Activated CD8-positive, alpha-beta memory T cell treated with anti-CD3 and anti-CD28 coated beads for 1 hour (primary cell): ENCODE measurements at places on chromosomes 7 and 10.

DNA sequence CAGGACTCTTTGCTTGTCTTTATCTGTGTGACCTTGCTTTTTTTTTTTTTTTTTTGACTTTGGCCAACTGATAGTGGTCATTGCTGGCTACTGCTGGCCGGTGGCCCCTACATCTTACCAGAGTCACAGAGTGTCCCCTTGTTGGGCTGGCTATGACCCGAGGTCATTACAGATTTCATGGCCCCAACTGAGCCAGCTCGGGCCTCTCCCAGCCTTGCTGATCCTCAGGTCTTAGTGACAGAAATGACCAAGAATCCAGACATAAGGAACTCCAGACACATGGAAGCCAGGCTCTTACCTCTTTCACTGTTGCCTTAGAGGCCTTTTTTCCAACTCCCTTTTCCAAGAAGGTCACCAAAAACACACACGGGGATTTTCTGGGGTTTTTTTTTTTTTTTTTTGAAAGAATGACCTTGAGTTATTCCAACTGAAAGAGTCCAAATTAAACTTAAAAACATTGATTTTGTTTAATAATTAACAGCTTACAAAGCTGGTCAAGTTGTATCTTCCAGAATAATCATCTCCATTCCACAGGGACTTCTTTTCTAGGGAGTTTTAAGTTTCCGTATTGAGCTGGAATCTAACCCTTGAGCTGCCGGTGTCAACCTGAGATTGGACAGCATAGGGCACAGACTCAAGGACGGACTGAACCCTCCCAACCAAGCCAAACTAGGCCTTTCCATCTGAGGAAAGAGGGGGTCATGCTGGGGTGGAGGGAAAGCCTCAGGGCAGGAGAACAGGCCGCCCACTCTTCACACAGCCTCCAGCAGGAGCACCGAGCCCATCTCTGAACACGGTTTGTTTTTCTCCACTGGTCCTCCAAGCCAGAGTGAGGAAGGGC, 43.8 kb downstream of the PIK3AP1 start:
- no peak for DNase-seq

GRCh38 chr7:121872831-121873288, at the start of gene PTPRZ1:
PTPRZ1 (plus strand) TSS chr7:121873161; CDS start chr7:121873500, 339 bp downstream.
- no peak for DNase-seq

- no peak for DNase-seq
Observed at GRCh38 chr7:154869436-154869835, 133.5 kb downstream of the PAXIP1 start.

GRCh38 chr10:30383356-30383755, 34.3 kb upstream of the MTPAP start:
- DNase-seq = no peak

- no peak for DNase-seq
Observed at GRCh38 chr7:115631782-115632181, 398.8 kb downstream of the TFEC start.

- DNase-seq = no peak
Observed at GRCh38 chr7:13724977-13725566, 264.4 kb downstream of the ETV1 start.

GRCh38 chr10:104329735-104330134, 8.5 kb downstream of the ITPRIP start:
- no peak for DNase-seq

DNA sequence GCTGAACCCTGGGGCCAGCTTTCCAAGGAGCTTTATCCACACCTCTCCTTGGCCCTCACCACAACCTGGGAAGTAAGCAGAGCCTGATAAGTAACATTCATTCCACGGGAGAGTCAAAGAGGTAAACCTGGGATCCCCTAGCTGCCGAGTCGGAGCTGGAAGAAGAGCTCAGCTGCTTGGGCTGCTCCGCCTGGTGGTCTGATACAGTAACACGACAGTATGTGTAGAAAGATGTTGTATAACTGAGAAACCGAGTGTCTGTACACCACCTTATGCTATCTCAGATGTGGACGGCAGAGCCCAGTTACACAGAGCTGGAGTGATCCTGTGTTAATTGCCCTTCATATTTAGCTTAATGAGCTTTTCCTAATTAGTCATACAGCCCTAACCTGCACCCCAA, 151.3 kb upstream of the KMT2E start:
- DNase-seq = no peak

DNA sequence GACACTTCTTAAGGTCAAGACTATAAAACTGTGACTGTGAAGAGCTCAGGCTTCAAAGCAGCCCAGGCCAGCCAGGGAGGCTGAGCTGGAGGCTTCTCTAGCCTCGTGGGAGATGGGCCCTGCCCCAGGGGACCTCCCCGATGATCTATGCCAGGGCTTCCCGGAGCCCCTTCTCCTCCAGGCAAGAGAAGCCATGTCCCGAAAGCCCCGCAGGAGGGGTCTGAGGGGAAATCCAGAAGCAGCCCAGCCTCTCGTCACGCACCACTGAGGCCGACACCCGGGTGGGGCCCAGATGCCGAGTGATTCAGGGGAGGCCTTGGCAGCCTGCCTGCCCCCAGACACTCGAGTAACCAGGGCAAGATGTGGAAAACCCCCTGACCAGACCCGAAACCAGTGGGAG, 63.7 kb downstream of the PROSER2 start:
- DNase-seq = no peak
